ENCODE measurements at places on chromosomes 11 and 22.

DNA sequence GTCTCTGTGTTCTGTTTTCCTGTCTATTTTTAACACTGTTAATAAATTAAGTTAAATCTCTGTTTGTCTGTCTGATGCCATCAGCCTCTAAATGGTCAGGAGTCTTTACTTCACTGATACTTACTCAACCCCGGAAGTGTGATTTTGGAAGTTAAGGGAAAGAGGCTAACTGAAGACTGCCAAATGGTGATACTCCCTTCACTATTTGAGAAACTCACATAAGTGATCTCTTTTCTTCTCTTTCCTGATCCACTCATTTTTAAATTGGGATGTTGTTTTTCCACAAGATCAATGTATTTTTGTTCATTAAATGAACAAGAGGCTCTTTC, 389 bp upstream of the CASP12 start:
- DNase-seq, result no peak

- no peak for DNase-seq
These were observed 806.3 kb downstream of the BRD1 start for GRCh38 chr22:49021131-49021925.

- DNase-seq, result no peak
These were observed 9.6 kb downstream of the PNPLA5 start for GRCh38 chr22:43882122-43882767.

GRCh38 chr11:85735876-85736460, 50.0 kb upstream of the CCDC89 start:
- no peak for DNase-seq
